ENCODE measurements at places on chromosomes 6 and 20.
A peak's percentile ranks its signal among the peaks of the same experiment; 100 is the strongest.

GRCh38 chr6:163883984-163884383 lies 469.5 kb downstream of the QKI start:
- DNase-seq: no peak

DNA sequence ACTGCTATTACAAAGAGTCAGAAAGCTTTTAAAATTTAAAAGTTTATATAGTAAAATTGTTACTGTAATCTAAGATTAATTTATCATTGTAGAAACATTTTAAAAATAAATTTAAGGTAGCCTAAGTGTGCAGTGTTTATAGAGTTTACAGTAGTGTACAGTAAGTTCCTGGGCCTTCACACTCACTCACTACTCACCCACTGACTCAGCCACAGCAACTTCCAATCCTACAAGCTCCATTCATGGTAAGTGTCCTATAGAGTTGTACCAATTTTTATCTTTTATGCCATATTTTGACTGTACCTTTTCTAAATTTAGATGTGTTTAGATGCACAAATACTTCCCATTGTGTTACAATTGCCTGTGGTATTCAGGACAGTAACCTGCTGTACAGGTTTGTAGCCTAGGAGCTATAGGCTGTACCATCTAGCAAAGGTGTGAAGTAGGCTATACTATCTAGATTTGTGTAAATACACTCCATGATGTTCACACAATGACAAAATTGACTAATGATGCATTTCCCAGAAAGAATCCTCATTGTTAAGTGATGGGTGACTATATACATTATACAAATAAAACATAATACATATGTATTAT lies 10.2 kb upstream of the TMEM170B start:
- no peak for DNase-seq

GRCh38 chr6:95431637-95432228 lies 145.6 kb upstream of the MANEA start:
- DNase-seq: no peak

DNA sequence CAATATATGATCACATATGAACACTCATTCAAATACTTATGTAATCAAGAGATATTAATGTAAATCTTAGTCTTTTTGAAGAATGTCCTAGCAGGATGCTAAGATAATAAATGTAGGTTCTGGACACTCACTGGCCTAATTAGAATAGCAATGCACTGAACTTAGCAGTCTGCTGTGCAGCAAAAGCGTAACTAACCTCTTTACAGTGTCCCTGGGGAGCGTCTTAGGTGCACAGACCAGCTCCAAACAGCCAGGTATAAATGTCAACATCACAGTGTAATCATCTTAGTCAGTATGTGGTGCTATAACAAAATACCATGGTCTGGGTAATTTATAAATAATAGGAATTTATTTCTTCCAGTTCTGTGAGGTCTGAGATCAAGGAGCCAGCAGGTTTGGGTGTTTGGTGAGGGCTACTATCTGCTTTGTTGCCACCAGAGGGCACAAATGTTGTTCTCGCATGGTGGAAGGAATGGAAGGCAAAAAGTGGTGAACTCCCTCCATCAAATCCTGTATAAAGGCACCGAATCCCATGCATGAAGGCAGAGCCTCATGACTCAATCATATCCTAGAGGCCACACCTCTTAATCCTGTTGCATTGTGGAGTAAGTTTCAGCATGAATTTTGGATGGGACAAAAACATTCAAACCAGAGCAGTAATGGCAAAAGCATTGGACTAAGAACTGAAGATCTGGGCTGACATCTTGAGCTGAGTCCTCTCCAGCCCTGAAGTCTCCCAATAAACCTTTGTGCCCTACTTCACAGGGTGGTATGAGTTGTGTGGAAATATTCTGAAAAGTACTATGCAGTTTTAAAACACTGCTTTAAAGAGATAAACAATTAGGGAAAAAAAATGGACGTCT lies 41.8 kb upstream of the FOXO3 start:
- no peak for DNase-seq

GRCh38 chr6:85469276-85470022 lies 19.6 kb downstream of the NT5E start:
- no peak for DNase-seq

DNA sequence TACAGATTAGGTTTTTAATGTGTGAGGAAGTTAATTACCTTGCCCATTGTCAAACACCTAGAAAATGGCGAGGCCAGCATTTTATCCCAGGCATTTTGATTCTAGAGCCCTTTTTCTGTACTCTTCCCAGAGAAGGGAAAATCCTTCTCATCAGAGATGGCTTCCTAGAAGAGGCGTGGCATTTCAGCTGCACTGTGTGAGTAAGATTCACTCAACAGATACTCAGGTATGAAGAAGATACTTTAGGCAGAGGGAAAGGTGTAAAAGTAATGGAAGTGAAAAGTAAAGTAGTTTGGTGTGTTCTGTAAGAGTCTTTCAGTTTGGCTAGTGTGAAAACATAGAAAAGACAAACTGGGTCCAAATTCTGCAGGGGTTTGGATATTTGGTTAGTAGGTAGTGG lies 113.8 kb downstream of the MAP3K4 start:
- no peak for DNase-seq

GRCh38 chr6:40778196-40778595 lies 191.0 kb upstream of the LRFN2 start:
- no peak for DNase-seq

- peak; percentile 70 for DNase-seq
Measured at GRCh38 chr20:21505810-21506530, 7.9 kb downstream of the NKX2-2 start.

DNA sequence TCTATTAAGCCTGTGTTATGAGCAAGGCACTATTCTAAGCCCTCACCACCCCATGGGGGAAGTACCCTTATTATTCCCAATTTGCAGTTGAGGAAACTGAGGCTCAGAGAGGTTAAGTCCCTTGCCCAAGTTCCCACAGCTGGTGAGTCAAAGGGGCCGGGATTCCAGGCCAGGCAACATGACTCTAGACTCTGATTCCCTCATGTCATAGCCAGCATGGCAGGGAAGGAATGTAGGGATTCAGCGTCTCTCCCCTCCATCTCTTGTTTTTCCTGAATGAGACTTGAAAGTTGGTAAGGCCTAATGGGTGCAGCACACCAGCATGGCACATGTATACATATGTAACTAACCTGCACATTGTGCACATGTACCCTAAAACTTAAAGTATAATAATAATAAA lies 6.7 kb downstream of the C6orf132 start:
- DNase-seq: no peak

GRCh38 chr6:136474241-136474640 lies 76.0 kb downstream of the MAP7 start:
- no peak for DNase-seq

DNA sequence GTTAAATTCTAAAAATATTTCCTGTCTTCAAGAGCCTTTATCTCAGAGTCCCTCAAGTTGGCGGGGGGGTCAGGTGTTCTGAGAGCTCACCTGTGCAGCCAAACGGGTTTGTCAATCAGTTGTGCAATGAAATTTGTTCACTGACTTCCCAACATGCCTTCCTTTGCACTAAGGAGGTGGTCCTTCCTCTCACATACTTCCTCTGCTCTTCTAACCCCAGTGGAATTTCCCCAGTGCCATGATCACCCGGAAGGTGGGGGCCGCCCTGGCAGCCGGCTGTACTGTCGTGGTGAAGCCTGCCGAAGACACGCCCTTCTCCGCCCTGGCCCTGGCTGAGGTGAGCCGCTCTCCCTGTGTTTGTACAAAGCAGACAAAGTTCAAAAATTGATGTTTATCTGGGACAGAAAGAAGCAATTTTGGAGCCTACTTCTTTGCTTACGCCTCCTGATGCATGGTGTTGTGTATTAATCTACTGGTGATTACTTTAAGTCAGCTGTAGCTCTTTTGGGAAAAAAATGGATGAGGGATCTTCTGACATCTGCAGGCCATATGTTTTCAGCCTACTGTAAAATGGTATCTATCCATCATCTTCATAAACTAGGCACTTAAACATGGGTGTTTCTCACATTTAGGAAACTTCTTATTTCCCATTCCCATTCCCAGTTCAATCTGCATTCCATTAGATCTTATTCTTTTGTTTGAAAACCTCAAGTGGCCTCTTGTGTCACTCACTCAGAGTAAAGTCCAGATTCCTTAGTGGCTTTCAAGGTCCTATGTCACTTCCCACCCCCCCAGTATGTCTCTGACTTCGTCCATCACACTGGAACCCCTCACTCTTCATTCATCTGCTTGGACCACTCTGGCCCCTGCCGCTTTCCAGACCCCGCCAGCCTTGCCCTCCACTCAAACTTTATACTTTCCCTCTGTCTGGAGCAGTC lies 10.1 kb downstream of the ALDH5A1 start:
- no peak for DNase-seq

DNA sequence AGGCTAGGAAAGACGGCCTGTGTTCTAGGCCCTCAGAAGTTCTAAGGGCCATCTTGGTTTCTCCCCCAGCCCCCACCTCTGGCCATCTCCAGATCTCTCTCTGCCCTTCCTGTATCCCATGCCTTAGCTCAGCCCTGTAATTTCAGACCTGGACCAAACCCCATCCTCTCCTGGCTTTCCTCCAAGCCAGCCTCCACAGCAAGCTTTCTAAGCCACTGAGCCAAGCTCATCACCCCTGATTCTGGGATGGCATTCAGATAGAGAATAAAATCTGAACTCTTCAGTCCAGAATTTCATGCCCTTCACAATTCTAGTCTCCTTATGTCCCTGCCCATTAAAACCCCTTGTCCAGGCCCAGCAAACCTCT lies 18.9 kb upstream of the CCM2L start:
- DNase-seq: no peak

GRCh38 chr6:47836639-47837038 lies 54.8 kb downstream of the OPN5 start:
- peak; percentile 13 for DNase-seq

- DNase-seq: no peak
Measured at GRCh38 chr6:43977404-43978111, 149.7 kb downstream of the MRPL14 start.

Measured in T-helper 2 cell (primary cell).